ENCODE measurements at places on chromosomes 3 and 15. TPM values are rescaled to one million over a fixed set of nuclear protein-coding genes. Genes with fewer than 3 reads are reported as not detected.

DNA sequence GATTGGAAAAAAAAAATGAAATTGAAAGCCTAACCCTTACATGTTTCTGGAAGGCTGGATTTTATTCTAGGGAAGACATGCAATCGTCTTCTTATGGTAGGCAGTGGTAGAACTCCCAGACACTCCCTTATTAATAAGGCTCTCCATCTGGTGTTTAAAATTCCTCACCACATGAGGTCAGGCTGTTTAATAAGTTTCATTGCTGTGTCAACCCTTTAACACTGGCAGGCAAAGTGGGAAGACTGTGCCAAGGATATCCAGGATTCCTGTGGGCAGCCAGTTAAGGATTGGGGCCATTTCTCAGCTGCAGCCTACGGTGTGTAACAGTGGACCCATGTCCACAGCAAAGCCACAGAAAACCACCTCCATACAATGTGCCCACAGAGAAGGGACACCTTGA is 225.5 kb upstream of the CHRM5 start:
- DNase-seq, result no peak

- no peak for DNase-seq
These were observed 3.1 kb upstream of the LPCAT4 start for GRCh38 chr15:34370129-34370528.

GRCh38 chr3:72113564-72113963 is 328.6 kb upstream of the PROK2 start:
- DNase-seq, result no peak

GRCh38 chr3:196590279-196590678 is 21.8 kb downstream of the FBXO45 start:
- no peak for DNase-seq

DNA sequence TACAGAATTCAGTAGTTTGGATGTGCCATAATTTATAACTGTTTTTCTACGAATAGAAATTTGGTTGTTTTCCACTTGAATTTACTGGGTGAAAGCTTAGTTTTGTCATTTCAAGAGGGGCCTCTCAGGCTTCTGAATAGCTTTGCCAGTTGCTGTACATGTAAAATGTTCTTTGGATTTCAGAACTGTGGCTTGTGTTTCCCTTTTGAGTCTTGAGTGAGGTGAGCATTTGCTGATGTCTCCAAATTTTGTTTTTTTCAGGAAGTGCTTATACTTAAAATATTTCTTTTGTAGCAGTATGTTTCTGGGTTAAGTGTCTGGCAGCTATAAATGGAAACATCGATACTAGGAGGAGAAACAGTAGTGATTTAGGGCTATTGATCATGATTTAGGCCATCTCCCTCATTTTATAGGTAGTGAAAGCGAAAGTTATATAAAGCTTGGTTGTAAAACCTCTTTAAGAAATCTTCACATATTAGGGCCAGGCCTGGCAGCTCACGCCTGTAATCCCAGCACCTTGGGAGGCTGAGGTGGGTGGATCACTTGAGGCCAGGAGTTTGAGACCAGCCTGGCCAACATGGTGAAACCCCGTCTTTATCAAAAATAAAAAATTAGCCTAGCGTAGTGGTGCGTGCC is 9.2 kb upstream of the TRAK1 start:
- no peak for DNase-seq

FMN1 gene
- 18.4 TPM for total RNA-seq

GRCh38 chr3:177279118-177279815 is 82.0 kb upstream of the TBL1XR1 start:
- no peak for DNase-seq

DNA sequence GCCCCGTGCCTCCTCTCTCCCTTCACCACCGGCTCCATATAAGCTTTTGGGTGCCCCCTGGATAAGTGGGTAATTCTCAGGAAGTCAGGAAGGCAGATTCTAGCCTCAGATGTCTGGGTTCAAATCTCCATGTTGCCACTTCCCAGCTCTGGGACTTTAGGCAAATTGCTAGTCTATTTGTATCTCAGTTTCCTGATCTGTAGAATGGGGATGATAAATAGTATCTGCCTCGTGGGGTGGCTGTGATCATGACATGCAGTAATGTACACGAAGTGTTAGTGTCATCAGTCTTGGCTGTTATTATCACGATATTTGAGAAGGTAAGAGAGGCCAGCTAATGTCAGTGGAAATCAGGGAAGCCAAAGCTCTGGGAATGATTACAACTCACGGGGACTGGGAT is 43.3 kb downstream of the MUC4 start:
- DNase-seq, result no peak

- DNase-seq, result no peak
These were observed 70.1 kb upstream of the MEF2A start for GRCh38 chr15:99495430-99496301.

SEMA3F gene
- 39.2 TPM for total RNA-seq

- DNase-seq, result no peak
These were observed 200.3 kb downstream of the SLCO3A1 start for GRCh38 chr15:92053753-92054316.

GRCh38 chr3:196365736-196366135 is 27.5 kb upstream of the TM4SF19 start:
- no peak for DNase-seq

SLC12A1 gene
- total RNA-seq, result 0.42 TPM

PTPRG gene
- total RNA-seq, result 85.0 TPM

KCNAB1 gene
- 45.8 TPM for total RNA-seq
